ENCODE measurements at places on chromosomes 3 and 15.

DNA sequence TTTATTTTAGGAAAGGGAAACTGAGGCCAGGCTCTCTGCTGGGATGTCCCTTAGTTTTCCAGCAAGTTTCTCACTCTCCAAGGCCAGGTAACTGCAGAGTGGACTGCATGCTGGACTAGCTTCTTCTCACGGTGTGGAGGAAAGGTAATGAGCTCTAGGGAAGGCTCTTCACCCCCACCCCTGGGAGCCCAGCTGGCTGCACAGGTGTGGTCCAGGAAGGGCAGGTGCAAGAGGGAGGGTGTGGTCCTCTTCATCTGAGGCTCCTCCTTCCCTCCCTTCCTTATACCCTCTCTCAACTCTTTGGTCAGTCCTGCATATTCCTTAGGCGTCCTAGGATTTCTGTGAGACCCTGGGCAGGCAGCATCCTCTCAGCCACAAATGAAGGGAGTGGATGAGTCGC lies 33.9 kb downstream of the RNU5B-1 start:
- DNase-seq, result no peak

- peak; percentile 88 for DNase-seq
Observed at GRCh38 chr15:67542420-67543347, at the start of gene MAP2K5. MAP2K5 (plus strand) TSS chr15:67542703; CDS start chr15:67543336, 633 bp downstream.

- no peak for DNase-seq
Observed at GRCh38 chr3:171189394-171190080, 163.0 kb upstream of the SLC2A2 start.

- DNase-seq, result no peak
Observed at GRCh38 chr3:193791041-193792032, 198.3 kb downstream of the OPA1 start.

- no peak for DNase-seq
Observed at GRCh38 chr3:152964911-152965609, 130.1 kb downstream of the P2RY1 start.

DNA sequence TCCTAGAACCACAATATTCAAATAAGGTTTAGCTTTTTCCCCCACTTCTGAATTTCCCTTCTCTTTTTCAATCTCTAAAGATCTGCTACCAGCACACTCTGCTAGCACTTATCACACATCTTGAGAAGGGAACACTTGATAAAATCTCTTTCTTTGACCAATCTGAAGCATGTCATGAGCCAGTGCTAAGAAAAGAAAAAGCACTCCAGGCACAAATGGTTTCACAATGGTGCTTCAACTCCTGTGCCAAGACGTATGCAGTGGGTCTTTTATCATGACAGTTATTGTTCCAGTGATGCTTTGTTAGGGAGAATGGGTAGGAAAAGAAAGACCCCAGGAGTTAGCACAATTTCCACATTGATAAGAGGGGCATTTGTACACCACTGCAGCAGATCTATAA lies 248.4 kb downstream of the ZNF385D start:
- DNase-seq, result no peak

- no peak for DNase-seq
Observed at GRCh38 chr3:67783281-67784250, 129.2 kb upstream of the SUCLG2 start.

DNA sequence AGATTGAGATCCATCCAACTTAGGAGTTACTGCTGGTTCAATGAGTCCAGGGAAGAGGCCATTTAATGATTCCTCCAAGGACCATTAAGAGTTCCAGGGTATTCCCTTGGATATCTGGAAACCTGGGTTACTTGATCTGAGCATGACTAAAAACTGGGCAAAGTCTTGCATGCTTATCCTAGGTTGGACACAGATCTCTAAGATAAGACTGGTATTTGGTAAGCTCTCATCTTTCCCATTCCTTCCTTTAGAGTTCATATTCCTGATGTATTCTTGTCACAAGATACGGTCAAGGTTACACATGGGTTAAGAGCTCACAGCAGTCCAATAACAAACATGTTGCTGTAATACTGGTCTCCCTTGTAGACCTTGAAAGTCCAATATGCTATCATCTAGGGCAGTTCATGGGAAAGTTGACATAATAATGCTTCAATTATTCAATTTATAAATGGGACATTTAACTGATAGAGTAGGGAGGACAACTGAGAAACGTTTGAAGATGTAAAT lies 301.7 kb downstream of the TIGIT start:
- DNase-seq, result no peak

- peak; percentile 87 for DNase-seq
Observed at GRCh38 chr15:51830276-51830806, 888 bp downstream of the TMOD3 start.

DNA sequence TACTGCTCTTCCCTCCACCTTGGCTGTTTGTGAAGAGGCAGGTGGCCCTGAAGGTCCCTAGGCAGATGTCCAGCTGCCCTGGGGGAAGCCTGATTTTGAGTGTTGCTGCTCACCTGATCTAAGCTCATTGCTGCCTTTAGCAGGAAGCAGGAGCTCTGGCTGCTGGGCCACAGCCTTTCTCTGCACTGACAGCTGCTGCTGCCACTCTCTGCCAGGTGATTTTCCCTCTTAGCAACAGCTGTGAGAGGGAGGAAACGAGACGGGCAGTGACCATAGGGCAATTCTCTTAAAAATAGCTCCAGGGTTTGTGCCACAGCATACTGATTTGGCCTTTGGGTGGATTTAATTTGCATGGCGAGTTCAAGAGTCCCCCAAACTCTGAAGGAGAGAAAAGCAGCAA lies 415.8 kb upstream of the SEMA6D start:
- no peak for DNase-seq

GRCh38 chr3:52014613-52015012 lies 18.9 kb upstream of the RPL29 start:
- peak; percentile 47 for DNase-seq

GRCh38 chr3:42118762-42119361 lies 27.7 kb downstream of the TRAK1 start:
- DNase-seq, result peak; percentile 43

- DNase-seq, result no peak
Observed at GRCh38 chr15:46177219-46177618, 542.4 kb downstream of the SQOR start.

DNA sequence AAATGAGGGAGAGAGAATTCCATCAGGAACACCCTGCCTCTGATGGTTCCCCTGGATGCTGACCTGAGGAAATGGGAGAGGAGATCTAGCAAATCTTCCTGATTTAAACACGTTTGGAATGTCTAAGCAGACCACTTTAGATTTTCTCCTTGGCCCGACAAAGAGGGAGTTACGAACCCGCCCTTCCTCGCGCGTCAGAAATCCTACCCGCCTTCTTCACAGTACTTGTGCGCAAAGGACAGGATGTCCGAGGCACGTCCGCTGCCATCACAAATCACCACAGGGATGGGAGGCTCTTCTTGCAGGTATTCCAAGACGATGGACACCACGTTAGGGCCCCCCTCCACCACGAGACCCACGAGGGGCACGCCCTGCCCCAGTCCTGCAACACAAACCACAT lies 38.6 kb downstream of the TRPM1 start:
- no peak for DNase-seq

- no peak for DNase-seq
Observed at GRCh38 chr15:31403606-31404005, 77.0 kb downstream of the KLF13 start.

DNA sequence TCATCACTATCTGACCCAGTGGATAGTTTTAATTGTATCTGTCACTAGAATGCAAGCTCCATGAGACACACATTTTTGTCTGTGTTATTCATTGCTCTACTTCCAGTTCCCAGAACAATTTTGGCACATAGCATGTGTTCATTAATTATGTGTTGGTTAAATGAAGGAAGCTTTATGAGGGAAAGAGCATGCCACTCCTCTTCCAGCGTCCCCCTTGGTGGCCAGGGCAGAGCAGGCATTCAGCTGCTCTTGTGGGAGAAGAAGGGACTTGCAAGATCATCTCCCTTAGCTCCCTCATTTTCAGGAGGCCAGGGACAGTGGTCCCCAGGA lies 489 bp upstream of the GALNT15 start:
- no peak for DNase-seq

DNA sequence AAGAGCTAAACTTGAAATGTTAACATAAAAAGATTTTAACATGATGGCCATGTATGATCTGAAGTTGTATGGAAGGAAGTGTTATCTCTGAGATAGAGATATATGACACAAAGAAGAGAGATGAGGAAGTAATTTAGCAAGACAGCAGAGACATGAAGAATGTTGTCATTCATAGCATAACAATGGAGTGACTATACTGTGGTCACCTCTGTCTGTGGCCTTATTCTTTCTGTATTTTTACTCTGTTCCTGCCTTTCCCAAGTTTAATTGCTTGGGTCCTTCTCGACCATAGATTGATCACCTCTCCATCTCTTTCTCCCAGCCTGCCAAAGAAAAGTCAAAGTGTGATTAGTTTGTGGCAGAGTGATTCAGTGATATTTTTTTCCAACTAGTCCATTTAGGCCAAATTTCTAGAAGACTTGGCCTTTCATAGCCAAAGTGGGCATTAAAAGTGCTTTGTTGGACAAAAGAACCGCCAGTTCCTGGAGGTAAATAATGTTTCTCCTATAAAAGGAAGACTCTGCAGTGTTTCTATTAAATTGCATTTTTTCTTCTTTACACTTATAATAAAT lies 711.9 kb downstream of the CADM2 start:
- no peak for DNase-seq

- no peak for DNase-seq
Observed at GRCh38 chr15:63495343-63495742, 9.1 kb upstream of the USP3 start.

DNA sequence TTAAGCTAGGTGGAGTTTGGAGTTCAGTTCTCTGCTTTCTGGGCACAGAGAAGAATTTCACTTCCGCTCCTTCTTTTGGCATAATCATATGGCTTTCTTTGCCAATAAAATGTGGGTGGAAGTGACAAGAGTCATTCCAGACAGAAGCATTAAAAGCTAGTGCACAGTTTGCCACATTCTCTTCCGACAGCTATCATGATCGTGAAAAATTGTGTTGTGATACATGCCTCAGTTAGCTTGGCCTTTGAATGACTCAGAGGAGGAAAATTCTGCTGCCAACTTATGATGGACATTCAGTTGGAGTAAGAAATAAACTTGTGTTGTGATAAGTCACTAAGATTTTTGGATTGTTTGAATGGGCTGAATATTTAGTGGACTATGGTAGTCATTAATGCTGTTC lies 291.7 kb upstream of the SATB1 start:
- DNase-seq, result no peak

GRCh38 chr3:72329354-72329753 lies 518.9 kb downstream of the SHQ1 start:
- no peak for DNase-seq

DNA sequence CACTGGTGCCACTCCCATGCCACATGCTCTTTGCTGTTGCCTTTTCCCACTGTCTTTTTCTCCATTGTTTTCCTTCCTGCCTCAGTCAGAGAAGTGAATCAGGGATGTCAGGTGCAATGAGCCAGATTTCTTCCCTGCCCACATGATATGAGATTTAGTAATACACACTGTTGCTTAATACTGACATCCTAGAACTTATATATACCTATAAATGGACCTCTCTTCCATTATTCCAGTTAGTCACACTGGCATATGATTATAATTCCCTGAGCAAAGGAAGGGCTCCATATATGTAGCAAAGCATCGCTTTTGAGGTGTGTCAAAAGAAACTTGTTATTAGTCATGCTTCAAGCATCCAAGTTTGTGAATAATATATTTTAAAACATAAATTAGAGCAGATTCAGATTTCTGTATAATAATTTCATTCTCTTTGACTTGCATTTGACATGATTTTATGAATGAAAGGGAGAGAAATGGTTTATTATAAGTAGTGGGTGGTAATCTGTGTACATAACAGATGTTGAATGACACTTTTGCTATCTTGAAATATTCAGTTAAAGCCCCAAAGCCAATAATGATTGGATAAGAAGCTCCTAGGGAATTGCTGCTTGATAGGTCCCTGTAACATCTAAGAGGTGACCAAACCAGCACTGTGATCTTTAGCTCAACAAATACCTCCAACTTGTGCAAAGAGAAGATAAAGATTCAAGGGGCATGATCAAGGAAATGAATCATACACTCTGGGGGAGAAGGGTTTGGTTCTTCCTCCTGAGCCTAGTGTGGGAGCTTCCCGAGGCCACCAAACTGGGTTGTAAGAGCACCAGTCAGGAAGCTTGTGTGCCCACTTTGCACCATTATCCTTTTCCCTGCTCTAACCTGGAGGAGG lies 48.6 kb downstream of the CHST2 start:
- DNase-seq, result no peak

GRCh38 chr3:13379201-13379830 lies 40.8 kb downstream of the NUP210 start:
- no peak for DNase-seq

- DNase-seq, result peak; percentile 77
Observed at GRCh38 chr15:43285609-43286037, 18.9 kb upstream of the TGM5 start.

DNA sequence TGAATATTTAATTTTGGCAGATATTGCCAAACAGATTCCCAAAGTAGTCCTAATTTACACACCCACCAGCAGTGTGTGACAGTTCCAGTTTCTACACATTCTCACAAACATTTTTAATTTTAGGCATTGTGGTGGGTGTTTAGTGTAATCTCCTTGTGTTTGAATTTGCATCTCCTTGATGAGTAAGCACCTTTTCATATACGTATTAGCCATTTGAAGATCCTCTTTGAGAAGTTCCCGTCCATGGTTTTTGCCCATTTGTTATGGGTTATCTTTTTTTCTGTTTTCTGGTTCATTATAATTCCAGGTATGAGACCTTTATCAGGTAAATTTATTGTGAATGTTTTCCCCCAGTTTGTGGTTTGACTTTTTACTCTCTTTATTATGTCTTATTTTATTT lies 2.3 kb upstream of the TM4SF19 start:
- DNase-seq, result no peak

GRCh38 chr15:80159811-80160569 lies 7.2 kb downstream of the FAH start:
- DNase-seq, result no peak

GRCh38 chr15:35936284-35936683 lies 390.3 kb upstream of the DPH6 start:
- no peak for DNase-seq

DNA sequence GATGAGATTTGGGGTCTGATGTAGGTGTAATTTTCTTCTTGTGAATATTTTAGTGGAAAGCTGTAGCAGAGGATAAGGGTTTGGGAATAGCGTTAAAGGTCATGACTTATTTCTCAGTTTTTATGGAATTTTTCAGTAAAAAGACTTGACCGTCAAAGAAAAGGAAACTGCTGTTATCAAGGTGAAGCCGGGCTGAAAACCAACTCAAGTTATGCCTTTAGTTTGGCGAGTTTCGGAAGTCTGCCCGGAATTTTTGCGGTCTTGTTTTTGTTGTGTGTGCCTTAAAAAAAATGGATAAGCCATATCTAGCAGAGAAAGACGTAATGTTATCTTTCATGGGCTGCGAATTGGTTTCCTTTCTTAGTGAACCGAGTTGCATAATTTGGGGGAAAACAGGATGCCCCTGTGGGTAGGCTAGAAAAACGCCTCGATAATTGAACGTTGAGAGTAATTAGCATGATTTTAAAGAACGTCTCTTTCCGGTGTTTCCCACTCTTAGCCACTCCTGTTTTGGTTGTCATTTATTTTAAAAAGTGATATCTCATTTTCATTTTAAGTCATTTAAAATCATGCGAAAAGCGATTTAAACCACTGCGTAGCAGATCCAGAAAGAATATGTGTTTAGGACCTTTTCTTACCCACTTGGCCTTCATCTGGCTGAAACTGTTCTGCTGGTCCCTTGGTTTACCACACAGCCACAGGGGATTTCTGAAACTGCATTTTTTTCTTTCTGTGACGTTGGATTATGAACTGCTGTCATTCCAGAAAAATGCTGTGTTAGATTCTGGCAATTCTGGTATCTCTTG lies 1.1 kb downstream of the NFKBIZ start:
- peak; percentile 56 for DNase-seq
